ENCODE measurements at places on chromosomes 11 and 22. TPM values are rescaled to one million over a fixed set of nuclear protein-coding genes. Genes with fewer than 3 reads are reported as not detected.
A peak's percentile ranks its signal among the peaks of the same experiment; 100 is the strongest.

ART1 gene
- 5.7 TPM for total RNA-seq

TMEM132A gene
- 36.8 TPM for total RNA-seq

INPP5J gene
- total RNA-seq = 0.35 TPM

PHOX2A gene
- not detected for total RNA-seq

MYBPC3 gene
- total RNA-seq = 0.13 TPM

PYGM gene
- 165 TPM for total RNA-seq

SLC7A4 gene
- total RNA-seq = 0.13 TPM

SLC5A1 gene
- 0.58 TPM for total RNA-seq

EI24 gene
- 40.3 TPM for total RNA-seq

SCGB1D4 gene
- total RNA-seq = not detected

TMEM86A gene
- total RNA-seq = 2.6 TPM

UPB1 gene
- 0.75 TPM for total RNA-seq

SYTL2 gene
- 65.7 TPM for total RNA-seq

MRPL17 gene
- 37.2 TPM for total RNA-seq

- no peaks in the 10 kb centered on the region for H3K4me1 ChIP-seq
- DNase-seq = no peak
- no peak overlapping the region for H3K4me3 ChIP-seq
Measured at GRCh38 chr11:64507832-64508375, 83.1 kb upstream of the SLC22A12 start.

DNA sequence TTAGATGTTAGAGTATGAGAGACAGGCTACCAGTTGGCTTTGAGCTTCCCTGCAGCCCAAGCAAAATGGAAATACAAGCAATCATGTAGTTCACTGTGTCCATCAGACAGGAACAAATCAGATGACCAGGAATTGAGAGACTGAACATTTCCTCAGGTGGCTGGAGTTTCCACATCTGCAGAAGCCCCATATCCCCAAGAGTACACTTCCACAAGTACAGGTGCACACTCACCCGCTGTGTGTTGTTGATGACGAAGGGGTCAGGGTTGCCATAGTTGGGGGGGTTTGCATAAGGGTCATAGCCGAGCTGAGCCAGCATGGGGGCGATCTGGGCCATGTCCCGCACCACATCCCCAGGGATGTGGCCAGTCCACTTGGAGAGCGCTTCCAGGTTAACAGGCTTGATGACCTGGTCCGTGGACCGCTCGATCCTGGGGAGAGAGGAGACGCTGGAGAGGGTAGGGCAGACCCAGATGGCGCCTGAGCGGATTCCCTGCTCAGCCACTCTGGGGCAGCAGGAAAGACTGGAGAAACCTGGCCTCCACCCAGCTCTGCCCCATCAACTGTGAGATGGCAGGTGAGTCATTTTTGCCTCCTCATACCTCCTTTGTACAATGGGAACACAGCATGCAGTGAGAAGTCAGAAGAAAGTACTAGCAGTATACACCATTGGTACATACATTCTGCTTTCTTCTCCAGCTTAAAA is 23.9 kb upstream of the TFIP11 start:
- no peak overlapping the region for H3K27ac ChIP-seq
- H3K4me3 ChIP-seq = no peak overlapping the region
- H3K4me1 ChIP-seq = no peaks in the 10 kb centered on the region

GRCh38 chr22:19678949-19679521 is 35.3 kb upstream of the SEPTIN5 start:
- peaks cover 34% of the 10 kb centered on the region for H3K4me1 ChIP-seq
- no peaks in the 10 kb centered on the region for H3K36me3 ChIP-seq
- DNase-seq = peak; percentile 60
- H3K27me3 ChIP-seq = no peaks in the 10 kb centered on the region
- H3K27ac ChIP-seq = peak overlapping the region; percentile 60
- no peak overlapping the region for H3K4me3 ChIP-seq

DNA sequence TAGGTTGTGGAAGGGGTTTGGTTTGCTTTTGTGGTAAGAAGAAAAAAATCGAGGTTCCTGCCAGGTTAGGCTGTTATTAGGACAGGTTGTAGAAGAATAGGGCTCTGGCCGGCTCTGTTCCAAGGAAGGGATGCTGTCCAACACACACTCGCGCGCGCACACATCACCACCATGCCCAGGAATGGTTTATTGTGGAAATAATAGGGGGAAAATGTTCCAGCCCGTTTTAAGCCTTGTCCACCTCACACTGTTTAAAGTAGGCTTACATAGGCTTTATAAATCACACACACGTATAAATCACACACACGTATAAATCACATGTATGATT is 1.2 kb upstream of the ARHGAP20 start:
- H3K27ac ChIP-seq = no peak overlapping the region
- H3K27me3 ChIP-seq = peaks cover 10% of the 10 kb centered on the region
- no peaks in the 10 kb centered on the region for H3K36me3 ChIP-seq
- no peak for DNase-seq
- H3K4me1 ChIP-seq = peaks cover 11% of the 10 kb centered on the region

GRCh38 chr11:76700177-76701100 is 29.9 kb upstream of the LRRC32 start:
- no peaks in the 10 kb centered on the region for H3K27me3 ChIP-seq
- H3K4me1 ChIP-seq = peaks cover 15% of the 10 kb centered on the region
- H3K36me3 ChIP-seq = no peaks in the 10 kb centered on the region
- peak overlapping the region; percentile 7 for H3K27ac ChIP-seq
- H3K4me3 ChIP-seq = no peak overlapping the region
- DNase-seq = peak; percentile 88

GRCh38 chr11:11611381-11611780 is 10.4 kb downstream of the GALNT18 start:
- DNase-seq = no peak
- no peak overlapping the region for H3K4me3 ChIP-seq
- no peaks in the 10 kb centered on the region for H3K4me1 ChIP-seq
- no peak overlapping the region for H3K27ac ChIP-seq
- H3K27me3 ChIP-seq = no peaks in the 10 kb centered on the region

GRCh38 chr22:21055880-21056319 is 10.2 kb downstream of the LRRC74B start:
- H3K4me1 ChIP-seq = no peaks in the 10 kb centered on the region
- no peak overlapping the region for H3K27ac ChIP-seq
- H3K4me3 ChIP-seq = no peak overlapping the region
- no peak for DNase-seq
- no peaks in the 10 kb centered on the region for H3K36me3 ChIP-seq

- peaks cover 4% of the 10 kb centered on the region for H3K27me3 ChIP-seq
- no peaks in the 10 kb centered on the region for H3K4me1 ChIP-seq
- no peak overlapping the region for H3K27ac ChIP-seq
- no peak overlapping the region for H3K4me3 ChIP-seq
Measured at GRCh38 chr11:46222490-46223251, 54.8 kb upstream of the CREB3L1 start.

GRCh38 chr11:64571410-64572091 is 19.5 kb upstream of the SLC22A12 start:
- H3K4me3 ChIP-seq = no peak overlapping the region
- H3K4me1 ChIP-seq = peaks cover 12% of the 10 kb centered on the region
- H3K27me3 ChIP-seq = no peaks in the 10 kb centered on the region
- no peaks in the 10 kb centered on the region for H3K36me3 ChIP-seq
- no peak overlapping the region for H3K27ac ChIP-seq

- peak overlapping the region; percentile 70 for H3K27ac ChIP-seq
- no peaks in the 10 kb centered on the region for H3K36me3 ChIP-seq
- H3K4me1 ChIP-seq = peaks cover 63% of the 10 kb centered on the region
- H3K4me3 ChIP-seq = no peak overlapping the region
- H3K27me3 ChIP-seq = peaks cover 30% of the 10 kb centered on the region
Measured at GRCh38 chr11:17691976-17692375, 27.4 kb upstream of the MYOD1 start.

DNA sequence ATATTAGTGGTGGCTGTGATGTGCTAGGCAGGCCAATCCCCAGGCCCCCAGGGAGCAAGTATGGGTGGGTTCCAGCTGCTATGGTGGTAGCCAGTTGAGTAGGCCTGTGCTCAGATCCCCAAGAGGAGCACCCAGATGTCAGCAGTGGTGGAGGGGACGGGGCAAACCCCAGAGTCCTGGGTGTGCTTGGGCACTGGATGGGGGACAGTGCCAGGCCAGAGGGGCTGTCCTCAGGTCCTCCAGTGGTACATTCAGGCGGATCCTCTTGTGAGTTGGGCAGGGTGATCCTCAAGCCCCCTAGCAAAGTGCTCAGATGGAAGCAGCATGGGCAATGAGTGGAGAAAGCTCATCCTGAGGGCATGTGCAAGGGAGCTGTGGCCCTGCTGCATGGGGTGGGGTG is 26.0 kb downstream of the CFAP300 start:
- no peak overlapping the region for H3K27ac ChIP-seq
- H3K36me3 ChIP-seq = no peaks in the 10 kb centered on the region
- no peak overlapping the region for H3K4me3 ChIP-seq
- H3K27me3 ChIP-seq = no peaks in the 10 kb centered on the region
- H3K4me1 ChIP-seq = no peaks in the 10 kb centered on the region

- H3K4me3 ChIP-seq = no peak overlapping the region
- no peaks in the 10 kb centered on the region for H3K27me3 ChIP-seq
- no peaks in the 10 kb centered on the region for H3K36me3 ChIP-seq
- peaks cover 14% of the 10 kb centered on the region for H3K4me1 ChIP-seq
Measured at GRCh38 chr11:131944736-131945135, 574.3 kb downstream of the NTM start.

DNA sequence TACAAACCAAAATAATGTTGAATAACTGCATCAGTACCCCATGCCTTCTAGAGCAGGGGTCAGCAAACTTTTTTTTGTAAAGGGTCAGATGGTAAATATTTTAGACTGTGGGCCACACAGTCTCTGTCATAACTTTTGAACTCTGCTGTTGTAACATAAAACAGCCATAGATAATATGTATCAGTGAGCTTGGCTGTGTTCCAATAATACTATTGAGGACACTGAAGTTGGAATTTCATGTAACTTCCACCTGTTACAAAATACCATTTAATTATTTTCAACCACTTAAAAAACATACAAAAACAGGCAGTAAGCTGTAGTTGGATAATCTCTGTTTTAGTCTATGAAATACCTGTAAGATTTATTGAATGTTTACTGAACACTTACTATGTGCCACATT is 55.2 kb downstream of the PICALM start:
- no peak for DNase-seq
- H3K36me3 ChIP-seq = peaks cover 9% of the 10 kb centered on the region
- H3K4me3 ChIP-seq = no peak overlapping the region
- H3K27me3 ChIP-seq = no peaks in the 10 kb centered on the region

GRCh38 chr11:47156333-47156732 is 20.3 kb downstream of the ARFGAP2 start:
- no peak overlapping the region for H3K4me3 ChIP-seq
- H3K27ac ChIP-seq = no peak overlapping the region
- peaks cover 25% of the 10 kb centered on the region for H3K36me3 ChIP-seq
- no peak for DNase-seq
- H3K27me3 ChIP-seq = no peaks in the 10 kb centered on the region

- H3K36me3 ChIP-seq = no peaks in the 10 kb centered on the region
- peak; percentile 85 for DNase-seq
- H3K27ac ChIP-seq = no peak overlapping the region
- no peak overlapping the region for H3K4me3 ChIP-seq
- H3K27me3 ChIP-seq = peaks cover 9% of the 10 kb centered on the region
- H3K4me1 ChIP-seq = peaks cover 12% of the 10 kb centered on the region
Measured at GRCh38 chr11:68659158-68659921, 25.0 kb upstream of the GAL start.

GRCh38 chr11:2465202-2466068 is 20.6 kb downstream of the KCNQ1 start:
- peaks cover 5% of the 10 kb centered on the region for H3K4me1 ChIP-seq
- no peak for DNase-seq
- H3K36me3 ChIP-seq = no peaks in the 10 kb centered on the region

- peaks cover 82% of the 10 kb centered on the region for H3K4me1 ChIP-seq
- H3K27me3 ChIP-seq = no peaks in the 10 kb centered on the region
- H3K36me3 ChIP-seq = peaks cover 33% of the 10 kb centered on the region
- peak; percentile 67 for DNase-seq
- H3K27ac ChIP-seq = no peak overlapping the region
Measured at GRCh38 chr11:64861227-64861975, 16.9 kb upstream of the CDC42BPG start.

GRCh38 chr22:41570221-41570620 is 9.4 kb downstream of the CSDC2 start:
- peaks cover 6% of the 10 kb centered on the region for H3K4me1 ChIP-seq
- no peaks in the 10 kb centered on the region for H3K27me3 ChIP-seq
- DNase-seq = no peak
- H3K4me3 ChIP-seq = no peak overlapping the region
- peaks cover 6% of the 10 kb centered on the region for H3K36me3 ChIP-seq

- DNase-seq = no peak
- no peaks in the 10 kb centered on the region for H3K36me3 ChIP-seq
- no peaks in the 10 kb centered on the region for H3K4me1 ChIP-seq
- no peak overlapping the region for H3K27ac ChIP-seq
- no peaks in the 10 kb centered on the region for H3K27me3 ChIP-seq
Measured at GRCh38 chr11:66782726-66783125, 53.7 kb upstream of the SPTBN2 start.

All from muscle of leg (tissue), 16 donors.